ENCODE measurements at places on chromosomes 3 and 15.

DNA sequence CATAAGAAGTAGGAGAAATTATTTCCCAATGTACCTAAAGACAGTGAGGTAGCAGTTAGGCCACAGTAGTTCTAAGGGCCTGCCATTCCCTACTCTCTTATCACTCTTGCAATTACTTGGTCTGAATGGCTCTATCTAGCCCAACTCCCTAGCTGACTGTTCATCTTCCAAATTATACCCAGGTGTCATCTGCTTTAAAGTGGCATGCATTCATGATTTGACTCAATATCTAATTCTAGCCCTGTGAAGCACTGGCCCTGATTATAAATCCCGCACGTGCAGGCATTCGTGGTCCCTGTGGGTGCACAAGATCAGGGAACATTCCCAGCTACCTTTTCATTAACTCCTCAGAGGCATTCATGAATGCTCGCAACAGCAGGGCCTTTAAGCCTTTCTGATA lies 43.1 kb upstream of the ZNF774 start:
- no peak for DNase-seq

GRCh38 chr15:67784856-67785430 lies 40.4 kb upstream of the SKOR1 start:
- no peak for DNase-seq

DNA sequence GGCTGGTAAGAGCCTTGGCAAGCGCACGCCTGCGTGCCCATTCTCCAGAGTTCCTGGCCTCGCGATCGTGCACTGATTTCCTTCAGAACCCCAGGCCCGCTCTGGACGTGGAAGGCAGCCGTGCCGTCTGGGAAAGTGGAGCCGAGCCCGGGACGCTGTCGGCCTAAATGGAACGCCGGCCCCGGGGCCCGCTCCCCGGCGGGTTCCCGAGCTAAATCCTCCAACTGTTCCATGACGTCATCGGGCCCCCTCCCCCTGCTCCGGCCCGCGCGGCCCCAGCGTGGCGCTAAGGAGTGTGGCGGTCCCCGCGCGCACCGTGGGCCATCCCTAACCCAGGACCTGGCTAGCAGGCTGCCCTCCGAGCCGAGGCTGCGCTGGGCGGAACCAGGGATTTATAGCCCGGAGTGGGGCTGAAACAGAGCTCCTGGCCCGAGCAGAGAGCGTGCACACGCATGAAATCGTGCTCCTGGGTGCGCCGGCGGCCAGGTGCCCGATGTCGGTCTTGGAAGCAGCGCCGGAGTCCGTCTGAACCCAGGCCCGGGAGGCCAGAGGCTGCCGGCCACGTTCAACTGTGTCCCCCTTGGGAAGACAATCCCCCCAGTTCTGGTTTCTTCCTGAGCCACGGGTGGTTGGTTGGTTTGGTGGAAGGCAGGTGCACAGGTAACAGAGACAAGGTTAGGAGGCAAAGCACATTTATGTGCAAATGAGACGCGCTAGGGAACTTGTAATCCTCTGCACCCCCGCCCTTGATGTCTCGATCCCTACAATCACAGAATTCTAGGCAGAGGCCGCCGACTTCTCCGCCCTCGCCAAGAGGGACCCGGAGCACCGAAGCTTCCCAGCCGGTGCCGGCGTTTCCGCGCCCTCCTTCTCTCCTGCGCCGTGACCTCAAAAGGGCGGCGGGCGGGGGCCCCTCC lies 84.9 kb upstream of the ETV5 start:
- no peak for DNase-seq

- DNase-seq: no peak
These were observed 48.4 kb downstream of the GBE1 start for GRCh38 chr3:81713031-81713430.

DNA sequence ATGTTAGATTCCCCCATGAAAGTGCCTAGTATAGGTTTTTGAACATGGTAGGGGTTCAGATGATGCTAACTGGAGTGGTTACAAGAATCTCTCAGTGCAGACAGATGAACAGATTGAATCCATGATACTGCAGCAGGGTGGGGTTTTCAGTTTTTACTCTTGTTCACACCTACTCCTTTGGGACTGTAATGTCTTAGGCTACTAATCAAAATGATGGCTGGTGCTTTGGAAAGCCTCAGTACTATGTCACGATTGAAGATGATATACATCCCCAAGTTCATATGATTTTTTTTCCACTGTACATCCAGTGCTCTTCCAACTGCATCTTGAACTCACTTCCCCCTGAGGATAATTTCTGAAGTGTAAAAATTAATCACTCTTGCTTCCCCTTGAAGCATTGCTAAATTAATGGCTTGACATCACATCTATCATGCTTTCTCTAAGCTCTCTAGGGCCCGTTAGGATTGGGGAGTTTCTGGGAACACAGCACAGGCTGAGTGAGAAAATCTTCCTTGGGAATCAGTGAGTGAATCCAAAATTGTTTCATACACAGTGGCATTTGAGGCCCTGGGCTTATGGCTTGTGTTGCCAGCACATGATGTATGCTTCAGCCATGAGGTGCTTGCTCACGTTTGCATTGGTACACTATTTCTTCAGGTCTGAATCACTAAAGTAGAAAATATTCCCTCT lies 115.0 kb upstream of the TPRG1 start:
- DNase-seq: no peak

Data from naive thymus-derived CD8-positive, alpha-beta T cell (primary cell).